ENCODE measurements at places on chromosomes 1 and 21.

DNA sequence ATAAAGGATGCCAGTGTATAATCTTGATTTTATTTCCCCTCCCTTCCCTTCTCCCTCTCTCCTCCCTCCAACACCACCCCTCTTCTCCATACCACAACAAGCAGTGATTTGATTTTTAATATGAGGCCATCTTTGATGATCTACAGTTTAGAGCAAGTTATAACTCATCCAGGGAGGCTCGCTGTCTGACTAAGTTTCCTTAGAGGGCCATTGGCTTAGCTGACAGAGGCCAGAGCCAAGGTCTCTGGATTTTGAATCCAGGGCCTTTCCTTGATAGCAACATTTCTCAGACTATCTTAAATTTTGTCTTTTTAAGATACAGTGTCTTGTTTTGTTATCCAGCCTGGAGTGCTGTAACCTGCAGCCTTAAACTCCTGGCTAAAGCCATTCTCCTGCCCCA lies 431.0 kb upstream of the USP24 start:
- DNase-seq, result no peak
- no peak overlapping the region for H3K27ac ChIP-seq
- no peaks in the 10 kb centered on the region for H3K36me3 ChIP-seq
- H3K4me1 ChIP-seq, result no peaks in the 10 kb centered on the region

DNA sequence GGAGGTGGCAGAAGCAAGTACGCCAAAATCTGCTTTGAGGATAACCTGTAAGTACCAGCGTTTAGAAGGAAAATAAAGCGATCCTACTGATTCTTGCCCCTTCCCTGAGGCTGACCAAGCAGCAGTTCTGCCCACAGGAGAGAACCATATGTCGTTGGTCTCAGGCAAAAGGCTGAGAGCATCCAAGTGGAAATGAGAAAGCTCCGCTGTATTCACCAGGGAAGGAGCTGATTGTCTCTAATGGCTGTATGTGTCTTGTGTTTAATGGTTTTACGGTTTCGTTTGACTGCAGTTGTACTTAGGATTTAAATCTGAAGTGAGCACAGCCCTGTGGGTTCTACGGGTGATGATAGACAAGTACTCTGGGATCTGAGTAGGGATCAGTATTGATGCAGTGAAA lies 21.9 kb downstream of the FAM3B start:
- no peak overlapping the region for H3K27ac ChIP-seq
- H3K36me3 ChIP-seq, result peaks cover 3% of the 10 kb centered on the region
- H3K27me3 ChIP-seq, result peaks cover 42% of the 10 kb centered on the region
- no peaks in the 10 kb centered on the region for H3K4me1 ChIP-seq
- no peak overlapping the region for H3K4me3 ChIP-seq

DNA sequence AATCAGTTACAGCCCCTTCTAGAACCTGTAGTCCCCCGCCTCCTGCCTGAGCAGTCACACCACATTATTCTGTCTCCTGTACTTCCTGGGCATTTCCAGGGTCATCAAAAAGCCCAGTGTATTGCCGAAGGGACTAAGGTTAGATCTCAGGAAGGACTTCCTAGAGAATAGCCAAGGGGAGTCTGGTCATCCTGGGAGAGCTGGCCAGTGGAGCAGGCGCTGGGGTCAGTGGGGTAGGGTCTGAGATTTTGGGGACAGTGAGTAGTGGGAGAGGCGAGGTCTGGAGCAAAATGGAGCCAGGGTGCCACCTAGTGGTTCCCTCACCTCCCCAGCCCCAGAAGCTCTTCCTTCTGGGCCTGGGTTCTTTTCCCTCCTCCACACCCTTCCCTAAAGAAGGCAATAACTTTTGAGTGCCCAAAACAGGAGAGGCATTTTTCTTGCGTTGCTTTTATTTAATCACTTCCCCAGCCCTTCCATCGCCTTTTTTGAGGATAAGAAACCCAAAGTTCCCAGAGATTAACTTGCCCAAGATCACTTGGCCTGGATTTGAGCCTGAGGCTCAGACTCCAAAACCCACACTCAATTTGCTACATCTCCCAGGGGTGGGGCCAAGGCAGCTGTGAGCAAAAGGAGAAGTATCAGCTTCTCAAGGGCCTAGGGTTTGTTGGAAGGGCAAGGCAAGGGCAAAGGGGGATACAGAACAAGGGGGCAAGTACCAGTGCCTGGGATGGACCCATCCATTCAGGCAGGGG lies 7.3 kb upstream of the PMVK start:
- peaks cover 91% of the 10 kb centered on the region for H3K36me3 ChIP-seq
- peak overlapping the region; percentile 95 for H3K27ac ChIP-seq
- no peak for DNase-seq
- peaks cover 57% of the 10 kb centered on the region for H3K4me1 ChIP-seq
- no peaks in the 10 kb centered on the region for H3K27me3 ChIP-seq

GRCh38 chr21:41701749-41702148 lies 65.1 kb downstream of the RIPK4 start:
- H3K36me3 ChIP-seq, result no peaks in the 10 kb centered on the region
- H3K27ac ChIP-seq, result no peak overlapping the region
- DNase-seq, result no peak

DNA sequence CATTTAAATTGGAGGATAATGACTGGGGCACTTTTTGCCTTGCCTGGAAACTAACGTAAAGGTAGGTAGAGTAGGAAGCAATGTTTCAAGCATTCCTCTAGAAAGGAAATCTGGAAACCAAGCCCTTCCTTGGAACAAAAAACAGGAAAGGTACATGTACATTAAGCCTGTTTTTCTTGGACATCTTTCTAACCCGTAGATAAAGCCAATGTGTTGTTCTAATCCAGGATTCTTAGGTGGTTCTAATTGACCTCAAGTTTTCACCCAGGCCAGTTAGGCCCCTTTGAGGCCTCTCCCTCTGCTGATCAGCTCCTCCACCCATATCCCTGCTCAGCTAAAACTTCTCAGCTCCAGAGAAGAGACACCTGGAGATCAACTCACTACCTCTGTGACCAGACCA lies 6.3 kb upstream of the DUSP23 start:
- no peak for DNase-seq
- H3K27ac ChIP-seq, result no peak overlapping the region
- H3K36me3 ChIP-seq, result no peaks in the 10 kb centered on the region
- H3K4me1 ChIP-seq, result no peaks in the 10 kb centered on the region
- peaks cover 36% of the 10 kb centered on the region for H3K27me3 ChIP-seq
- no peak overlapping the region for H3K4me3 ChIP-seq
